ENCODE measurements at places on chromosomes 1 and 21.

- no peak for DNase-seq
Observed at GRCh38 chr21:19621837-19622496, 1218.4 kb upstream of the TMPRSS15 start.

- no peak for DNase-seq
Observed at GRCh38 chr1:204025917-204026707, 46.8 kb upstream of the SOX13 start.

DNA sequence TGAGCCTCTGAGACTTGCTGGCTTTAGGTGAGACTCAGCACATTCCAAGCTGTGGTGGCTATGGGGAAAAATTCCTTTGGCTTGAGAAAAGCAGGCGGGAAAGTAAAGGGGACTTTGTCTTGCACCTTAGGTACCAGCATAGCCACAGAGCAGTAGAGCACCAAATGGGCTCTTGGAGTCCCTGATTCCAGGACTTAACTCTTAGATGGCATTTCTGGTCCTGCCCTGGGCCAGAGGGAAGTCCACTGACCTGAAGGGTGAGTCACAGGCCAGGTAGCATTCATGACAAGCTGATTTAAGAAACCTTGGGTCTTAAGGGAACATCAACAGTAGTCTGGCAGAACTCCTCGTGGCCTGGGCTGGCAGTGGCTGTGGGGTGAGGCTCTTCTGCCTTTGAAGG is 344.7 kb downstream of the DUSP10 start:
- DNase-seq = no peak

DNA sequence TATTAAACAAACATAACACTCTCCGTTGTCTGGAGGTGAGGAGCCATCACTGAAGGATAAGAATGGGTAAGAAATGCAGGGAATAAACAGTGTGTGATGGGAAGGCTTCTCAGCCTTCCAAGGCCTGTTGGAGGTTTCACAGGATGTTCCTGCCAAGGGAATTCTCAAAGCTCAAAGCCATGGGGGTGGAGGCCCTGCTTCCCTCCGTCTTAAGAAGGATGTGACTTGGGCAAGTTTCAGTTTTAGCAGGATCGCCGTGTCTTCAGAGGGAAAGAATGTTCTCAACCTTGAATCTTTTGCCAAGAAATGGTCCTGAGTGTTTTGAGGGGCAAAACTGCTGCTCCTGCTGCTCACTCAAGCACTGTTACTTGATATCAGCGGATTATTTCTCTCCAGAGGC is 41.7 kb upstream of the IL20 start:
- DNase-seq = no peak

- DNase-seq = no peak
Observed at GRCh38 chr1:119227456-119227855, 87.0 kb upstream of the WARS2 start.

- DNase-seq = no peak
Observed at GRCh38 chr1:159473335-159473734, 33.8 kb downstream of the OR10J1 start.

- no peak for DNase-seq
Observed at GRCh38 chr1:182709855-182710254, 25.5 kb upstream of the RGS8 start.

Measured in anterior cingulate cortex (tissue), 58 donors.